Femur (tissue), 1 donor: ENCODE measurements at places on chromosomes 11 and 22.

DNA sequence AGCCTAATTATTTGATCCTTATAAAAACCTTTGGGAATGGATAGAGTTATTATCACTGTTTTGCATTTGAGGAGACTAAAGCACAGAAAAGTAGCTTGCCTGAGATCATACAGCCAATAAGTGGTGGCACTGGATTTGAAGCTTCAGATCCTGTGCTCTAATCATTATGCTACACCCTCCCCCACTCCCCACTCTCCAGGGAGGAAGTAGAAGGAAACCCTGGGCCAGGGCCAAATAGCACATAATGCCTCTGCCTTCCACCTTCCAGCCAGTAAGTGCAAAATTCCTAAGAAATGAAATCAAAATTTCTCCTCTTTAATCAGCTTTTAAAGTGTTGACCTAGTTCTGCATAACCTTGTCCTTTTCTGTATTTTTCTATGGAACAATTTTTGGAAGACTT, 61.6 kb downstream of the SIK2 start:
- DNase-seq, result no peak

DNA sequence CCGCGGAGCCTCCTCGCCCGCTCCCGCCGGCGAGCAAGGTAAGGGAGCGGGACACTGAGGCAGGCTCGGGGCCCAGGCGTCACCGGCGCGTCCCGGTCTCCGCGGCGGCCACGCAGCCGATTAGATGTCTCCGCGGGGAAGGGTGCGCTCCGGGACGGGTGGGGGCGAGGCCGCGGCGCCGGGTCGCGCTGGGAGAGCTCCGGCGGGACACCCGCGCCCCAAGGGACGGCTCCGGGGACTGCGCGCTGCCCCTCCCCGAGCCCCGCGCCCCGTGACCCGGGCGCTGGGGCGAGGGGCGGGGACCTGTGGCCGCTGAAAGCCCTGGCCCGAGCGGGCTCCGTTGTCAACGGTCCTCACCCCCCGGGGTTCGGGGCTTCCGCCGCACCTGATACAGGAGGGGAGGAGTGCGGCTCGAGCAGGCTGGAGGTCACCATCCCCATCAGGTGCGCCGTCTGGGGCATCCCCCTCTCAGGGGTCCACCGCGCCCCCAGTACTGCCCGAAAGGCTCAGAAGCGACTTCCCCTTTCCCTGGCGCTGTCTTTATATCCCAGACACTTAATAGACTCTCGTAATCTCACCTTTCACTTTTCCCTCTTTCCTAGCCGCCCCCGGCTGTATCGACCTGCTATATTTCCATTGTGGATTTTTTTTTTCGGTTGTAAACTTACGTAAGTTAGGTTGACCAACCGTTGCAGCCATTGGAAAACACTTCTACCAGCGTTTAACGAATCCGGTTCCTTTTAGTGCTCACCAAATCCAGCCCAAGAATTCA, 573 bp downstream of the PPFIA1 start:
- DNase-seq, result peak; percentile 36

DNA sequence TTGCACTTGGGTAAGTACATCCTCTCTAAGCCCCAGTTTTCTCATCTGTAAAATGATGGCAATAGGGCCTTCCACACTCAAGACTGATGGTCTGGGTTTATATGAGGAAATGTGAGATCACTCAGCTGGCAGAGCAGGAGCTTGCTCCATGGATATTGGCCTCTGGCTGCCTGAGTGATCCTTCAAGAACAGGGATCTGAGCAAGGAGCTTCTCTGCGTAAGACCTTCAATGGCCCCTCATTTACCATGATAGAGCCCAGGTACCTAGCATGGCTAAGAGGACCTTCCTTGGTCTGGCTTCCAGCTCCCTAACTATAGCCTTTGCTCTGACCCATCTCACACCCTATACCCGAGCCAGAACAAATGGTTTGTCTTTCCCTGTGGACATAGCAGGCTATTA, 5.5 kb downstream of the ROBO4 start:
- DNase-seq, result no peak

- no peak for DNase-seq
These were observed 78.4 kb downstream of the C2CD3 start for GRCh38 chr11:74092425-74092824.

GRCh38 chr11:66933531-66933930, 24.7 kb downstream of the PC start:
- DNase-seq, result no peak

DNA sequence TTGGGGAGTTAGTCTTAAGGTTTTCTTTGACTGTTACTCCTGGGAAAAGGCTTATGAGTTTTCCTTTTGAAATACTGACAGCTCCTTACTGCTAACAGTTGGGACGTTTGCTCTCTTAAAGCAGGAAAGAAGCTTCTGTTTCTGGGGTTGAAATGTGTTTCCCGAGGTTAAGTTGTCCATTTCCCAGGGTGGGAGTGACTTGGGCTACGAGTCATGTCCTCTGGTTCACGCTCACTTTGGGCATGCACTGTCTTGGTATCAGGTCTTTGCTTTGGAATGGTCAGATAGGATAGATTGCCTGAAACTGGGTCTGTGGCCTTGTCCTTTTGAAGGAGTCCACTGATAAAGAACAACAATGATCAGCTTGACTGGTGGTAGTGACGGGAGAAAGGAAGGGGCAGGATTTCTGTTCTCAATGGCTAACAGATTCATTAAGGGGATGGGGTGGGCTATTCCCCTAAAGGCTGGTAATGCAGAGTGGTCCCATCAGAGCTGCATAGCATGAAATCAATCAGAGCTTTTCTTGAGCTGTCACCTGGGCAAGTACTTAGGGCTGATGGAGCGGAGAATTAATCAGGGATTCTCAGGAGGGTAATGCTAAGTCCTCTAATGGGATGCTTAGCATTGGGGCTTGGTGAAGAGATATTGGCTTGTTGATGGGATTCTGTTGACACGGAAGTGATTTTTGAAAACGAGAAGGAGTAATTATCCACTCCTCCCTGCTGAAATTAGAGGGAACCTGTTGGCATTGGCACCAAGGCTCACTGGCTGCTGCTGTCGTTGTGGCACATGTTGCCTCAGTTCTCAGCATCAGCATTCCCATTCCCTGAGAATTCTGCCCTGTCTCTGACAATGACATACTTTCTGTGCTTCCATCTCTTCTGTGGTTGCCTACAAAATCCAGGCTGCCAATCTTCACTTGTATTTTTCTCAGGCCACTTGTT, 81.6 kb downstream of the TEAD1 start:
- DNase-seq, result no peak

DNA sequence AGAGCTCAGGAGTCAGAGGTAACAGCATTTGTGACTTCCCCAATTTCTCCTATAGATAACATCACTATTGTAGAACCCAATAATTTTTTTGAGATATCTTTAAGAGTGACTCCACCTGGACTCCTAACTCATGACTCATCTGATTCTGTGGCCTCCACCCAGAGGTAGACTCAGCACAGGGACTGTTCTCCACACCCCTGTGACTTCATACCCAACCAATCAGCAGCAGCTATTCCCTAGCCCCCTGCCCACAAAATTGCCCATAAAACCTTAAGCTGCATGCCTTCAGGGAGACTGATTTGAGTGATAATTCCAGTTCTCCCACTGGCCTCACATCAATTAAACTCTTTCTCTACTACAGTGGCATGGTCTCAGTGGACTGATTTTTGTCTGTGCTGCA, 475.4 kb upstream of the FAT3 start:
- DNase-seq, result no peak

- DNase-seq, result no peak
These were observed 158.9 kb downstream of the NCAM1 start for GRCh38 chr11:113119966-113120736.

DNA sequence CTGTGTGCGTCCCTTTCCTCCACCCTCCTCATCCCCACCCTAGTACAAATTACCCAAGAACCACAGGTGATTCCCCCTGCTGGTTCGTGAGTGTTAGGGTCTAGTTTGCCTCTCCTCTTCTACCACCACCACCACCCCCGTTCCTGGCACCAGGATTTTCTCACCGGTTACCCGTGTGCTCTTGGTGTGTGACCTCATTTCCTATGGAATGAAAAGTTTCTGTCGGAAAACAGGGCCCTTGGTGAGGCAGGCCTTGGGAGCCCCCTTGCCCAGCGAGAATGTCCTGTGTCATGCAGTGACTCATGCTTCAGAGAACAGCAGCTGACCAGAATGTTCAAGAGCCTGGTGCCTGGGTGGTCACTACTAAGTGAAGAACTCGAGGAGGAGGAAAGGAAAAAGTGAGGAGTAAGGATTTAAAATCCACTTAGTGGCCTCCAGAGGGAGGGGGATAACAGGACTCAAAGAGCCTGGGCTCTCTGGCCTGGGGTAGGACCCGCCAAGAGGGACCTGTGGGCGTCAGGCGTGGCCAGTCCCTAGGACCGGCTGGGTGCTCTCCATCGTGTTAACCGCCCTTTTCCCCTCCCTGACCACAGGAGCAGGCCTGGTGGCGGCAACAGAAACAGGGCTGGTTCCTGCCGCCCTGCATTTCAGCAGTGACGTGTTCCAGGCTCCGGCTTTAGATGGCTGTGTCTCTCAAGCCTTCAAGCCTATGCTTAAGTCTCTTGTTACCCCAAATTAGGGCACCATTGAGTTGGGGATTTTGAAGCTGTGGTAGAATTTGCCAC, 30.2 kb downstream of the C22orf31 start:
- DNase-seq, result peak; percentile 83

DNA sequence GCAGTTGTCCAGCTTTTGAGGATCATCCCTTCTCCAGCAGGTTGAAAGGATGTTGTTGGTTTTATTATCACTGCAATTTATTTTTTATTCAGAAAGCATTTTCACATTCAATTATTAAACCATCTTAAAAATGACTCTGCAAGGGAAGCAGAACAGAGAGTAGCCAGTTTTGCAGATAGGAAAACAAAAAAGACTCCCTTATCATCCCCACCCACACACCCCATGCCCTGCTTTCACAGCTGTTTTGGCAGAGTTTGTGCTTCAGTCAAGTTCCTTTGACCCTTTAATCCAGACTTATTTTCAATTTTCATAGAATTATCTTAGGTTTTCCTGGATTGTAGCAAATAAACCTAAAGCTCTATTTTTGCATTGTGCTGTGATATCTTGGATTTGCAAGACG, 44.4 kb downstream of the MUC15 start:
- no peak for DNase-seq

- no peak for DNase-seq
These were observed 56.8 kb downstream of the CD6 start for GRCh38 chr11:61028135-61028729.

DNA sequence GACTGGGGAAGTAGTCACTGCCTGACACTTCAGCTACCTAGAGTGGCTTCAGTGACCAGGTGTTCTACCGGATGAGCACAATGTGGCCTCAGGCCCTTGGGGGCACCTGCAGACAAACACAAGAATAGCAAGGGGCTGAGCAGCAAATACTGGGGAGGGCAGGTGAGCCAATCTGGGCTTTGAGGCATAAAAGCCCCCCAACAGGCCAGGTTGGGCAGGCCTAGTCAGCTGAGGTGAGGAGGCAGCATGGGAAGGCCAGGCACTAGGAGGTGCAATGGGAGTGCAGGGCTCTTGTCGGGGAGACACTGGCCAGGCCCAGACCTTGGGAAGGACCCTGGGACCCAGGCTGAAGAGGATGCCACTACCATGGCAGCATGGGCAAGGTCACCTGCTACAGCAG, 9.0 kb downstream of the UFD1 start:
- no peak for DNase-seq

- no peak for DNase-seq
These were observed 537 bp downstream of the EP300 start for GRCh38 chr22:41092847-41093411.

DNA sequence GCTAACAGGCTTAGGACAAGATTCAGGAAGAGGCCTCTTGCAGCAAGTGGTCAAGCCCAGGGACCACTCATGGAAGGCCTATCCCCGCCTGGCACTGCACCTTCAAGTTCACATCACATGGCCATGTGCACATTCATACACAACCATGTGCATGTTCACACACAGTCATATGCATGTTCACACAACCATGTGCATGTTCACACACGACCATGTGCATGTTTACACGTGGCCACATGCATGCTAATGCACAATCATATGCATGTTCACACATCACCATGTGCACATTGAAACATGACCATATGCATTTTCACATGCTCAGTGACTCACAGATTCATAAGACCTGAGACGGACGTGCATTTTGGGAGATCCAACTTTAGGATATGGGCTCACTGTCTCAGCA, 28.7 kb upstream of the IL17RA start:
- no peak for DNase-seq

- no peak for DNase-seq
These were observed 18.5 kb downstream of the DHCR7 start for GRCh38 chr11:71429701-71430100.

DNA sequence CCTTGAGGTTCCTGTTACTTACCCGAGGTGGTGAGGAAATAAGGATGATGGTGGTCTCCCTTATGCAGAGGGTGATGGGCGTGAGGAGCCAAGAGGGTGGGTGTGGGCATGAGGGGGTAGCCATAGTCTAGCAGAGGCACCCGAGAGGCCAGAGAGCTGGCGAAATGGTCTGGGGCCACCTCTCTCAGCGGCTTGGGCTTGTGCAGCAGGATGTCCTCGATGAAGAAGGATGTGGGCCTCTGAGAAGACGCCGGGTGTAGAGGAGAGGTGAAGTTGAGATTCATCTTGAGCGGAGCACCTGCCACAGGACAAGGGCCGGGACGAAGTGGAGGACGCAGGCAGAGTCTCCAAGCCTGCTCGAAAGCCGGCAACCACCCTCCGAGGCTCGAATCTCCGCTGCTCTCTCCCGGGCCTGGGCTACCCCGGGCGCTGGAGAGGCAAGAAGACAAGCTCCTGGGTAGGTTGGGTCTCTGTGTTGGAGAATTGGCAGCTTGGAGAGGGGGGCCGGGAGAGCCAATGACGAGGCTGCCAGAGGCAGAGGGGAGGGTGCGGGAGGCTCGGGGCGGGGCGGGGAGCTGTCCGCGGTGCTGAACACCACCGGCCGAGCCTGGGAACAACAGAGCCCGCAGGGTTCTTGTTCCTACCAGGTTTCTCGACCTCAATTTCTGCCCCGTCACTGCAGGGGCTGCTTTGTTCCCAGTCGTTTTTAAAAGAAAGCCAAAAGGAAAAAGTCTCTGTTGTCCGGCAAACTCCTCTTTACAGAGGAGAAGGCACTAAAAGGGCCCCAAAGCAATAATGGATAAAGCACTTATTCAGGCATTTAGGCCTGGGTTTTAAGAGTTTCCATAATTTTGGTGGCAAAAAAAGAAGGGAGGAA, at the start of gene BSX:
Gene BSX (minus strand): TSS at position 447 of the 877 bp plus-strand sequence. CDS start 163 bp downstream, at position 284.
- peak; percentile 84 for DNase-seq

DNA sequence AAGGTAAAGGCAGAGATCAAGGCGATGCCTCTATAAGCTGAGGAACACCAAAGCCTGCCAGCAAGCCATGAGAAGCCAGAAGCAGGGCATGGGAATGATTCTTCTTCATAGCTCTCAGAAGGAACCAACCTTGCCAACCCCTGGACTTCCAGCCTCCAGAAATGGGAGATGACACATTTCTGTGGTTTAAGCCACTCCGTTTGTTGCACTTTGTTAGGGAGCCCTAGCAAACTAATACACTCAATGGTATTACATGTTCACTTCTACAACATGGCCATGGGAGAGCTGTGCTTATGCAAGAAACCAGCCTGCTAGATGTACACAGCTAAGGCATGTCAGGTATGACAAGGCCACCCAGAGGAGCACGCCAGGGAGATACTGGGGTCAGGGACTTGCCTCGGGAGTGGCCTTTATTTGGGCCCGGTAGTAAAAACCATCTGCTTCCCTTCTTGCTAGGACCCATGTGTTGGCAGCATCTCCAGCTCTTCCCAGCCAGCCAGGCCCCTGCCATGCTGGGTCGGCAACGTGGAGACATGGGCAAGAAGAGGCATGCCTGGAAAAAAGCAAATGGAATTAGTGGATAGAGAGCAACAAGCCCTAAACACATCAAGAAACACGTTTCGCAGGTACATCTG, 3.6 kb downstream of the C11orf16 start:
- DNase-seq, result no peak
